ENCODE measurements at places on chromosomes 5 and 9.

DNA sequence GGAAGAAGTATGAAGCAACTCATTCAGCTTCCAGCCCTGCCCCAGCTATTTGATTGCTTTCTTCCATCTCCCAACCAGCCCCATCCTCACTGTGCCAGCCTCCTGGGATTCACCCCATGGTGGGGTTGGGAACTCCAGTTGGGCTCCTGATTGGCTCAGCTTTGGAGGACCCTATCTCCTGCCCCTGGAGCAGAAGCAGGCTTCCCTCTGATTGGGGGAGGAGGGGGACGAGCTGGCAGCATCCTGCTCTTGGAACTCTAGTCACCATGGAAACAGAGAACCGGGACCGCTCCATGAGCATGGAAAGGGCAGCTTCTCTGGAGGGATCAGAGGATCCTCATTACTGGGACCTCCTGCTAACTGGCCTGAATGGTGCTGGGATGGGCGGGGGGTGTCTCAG, 2.6 kb downstream of the SLC6A7 start:
- DNase-seq, result no peak

- no peak for DNase-seq
These were observed 512.1 kb downstream of the MAN2A1 start for GRCh38 chr5:110201791-110202190.

DNA sequence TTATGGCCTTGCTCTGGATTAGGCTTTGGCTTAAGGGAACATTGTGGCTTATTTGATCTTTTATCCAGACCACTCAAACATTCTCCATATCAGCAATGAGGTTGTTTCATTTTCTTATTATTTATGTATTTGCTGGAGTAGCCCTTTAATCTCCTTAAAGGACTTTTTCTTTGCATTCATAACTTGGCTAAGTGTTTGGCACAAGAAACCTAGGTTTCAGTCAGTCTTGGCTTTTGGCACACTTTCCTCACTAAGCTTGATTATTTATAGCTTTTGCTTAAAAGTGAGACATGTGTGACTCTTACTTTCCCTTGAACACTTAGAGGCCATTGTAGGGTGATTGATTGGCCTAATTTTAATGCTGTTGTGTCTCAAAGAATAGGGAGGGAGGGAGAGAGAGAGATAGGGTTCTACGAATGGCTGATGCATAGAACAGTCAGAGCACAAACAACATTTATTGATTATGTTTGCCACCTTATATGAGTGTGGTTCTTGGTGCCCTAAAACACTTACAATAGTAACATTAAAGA, 2265.3 kb upstream of the C9orf72 start:
- DNase-seq, result no peak

DNA sequence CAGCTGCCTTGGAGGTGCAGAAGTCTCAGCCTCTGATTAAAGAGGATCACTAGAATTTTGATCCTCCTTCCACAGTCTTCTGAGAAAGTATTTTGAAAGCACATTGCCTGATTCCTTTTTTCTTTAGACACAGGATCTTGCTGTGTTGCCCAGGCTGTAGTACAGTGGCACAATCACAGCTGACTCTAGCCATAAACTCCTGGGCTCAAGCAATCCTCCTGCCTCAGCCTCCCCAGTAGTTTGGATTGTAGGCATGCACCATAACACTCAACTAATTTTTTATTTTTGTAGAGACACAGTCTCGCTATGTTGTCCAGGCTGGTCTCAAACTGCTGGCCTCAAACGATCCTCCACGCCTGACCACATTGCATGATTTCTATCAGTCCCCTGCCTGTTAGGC, 74.5 kb downstream of the FAM78A start:
- DNase-seq, result no peak

GRCh38 chr5:52466113-52466512, 321.6 kb upstream of the ITGA1 start:
- no peak for DNase-seq

DNA sequence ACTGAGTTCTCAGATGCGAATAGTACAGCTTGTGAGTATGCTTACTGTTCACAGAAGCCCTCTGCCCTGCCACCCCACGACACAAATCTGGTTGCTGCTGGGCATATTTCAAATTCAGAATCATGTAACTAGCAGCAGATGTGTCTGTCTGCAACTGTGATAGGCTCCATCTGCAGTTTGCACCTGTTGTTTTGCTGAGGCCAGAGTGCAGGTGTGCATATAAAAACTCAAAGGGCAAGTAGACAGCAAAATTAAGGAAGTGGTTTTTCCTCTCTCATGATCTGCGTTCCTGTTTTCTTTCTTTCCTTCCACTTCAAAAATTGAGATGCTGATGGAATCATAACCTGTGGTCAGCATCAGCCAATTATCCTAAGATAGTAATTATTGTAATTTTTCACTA, 1000.5 kb downstream of the PTPRD start:
- no peak for DNase-seq
